LHCN-M2 (cell line): ENCODE measurements at places on chromosomes 7 and 10. TPM values are rescaled to one million over a fixed set of nuclear protein-coding genes. Genes with fewer than 3 reads are reported as not detected.

GRCh38 chr10:1732564-1732996, 4.7 kb downstream of the ADARB2 start:
- DNase-seq: no peak

GRCh38 chr7:34655384-34655783, 2.6 kb upstream of the NPSR1 start:
- DNase-seq: no peak

The CPED1 gene
- 71.4 and 75.8 TPM in 2 replicates for total RNA-seq

The SLC18A2 gene
- total RNA-seq: not detected in 2 replicates

The ACHE gene
- total RNA-seq: 0.46 TPM in 1 of 2 replicates, not detected in the other

The SLC16A12 gene
- total RNA-seq: 0.45 and 0.52 TPM in 2 replicates

- DNase-seq: no peak
Measured at GRCh38 chr10:21889477-21890275, 113.9 kb downstream of the DNAJC1 start.

- no peak for DNase-seq
Measured at GRCh38 chr7:84248843-84249242, 54.3 kb upstream of the SEMA3A start.

The LRRD1 gene
- total RNA-seq: 0.06 TPM in 1 of 2 replicates, not detected in the other

The DEPP1 gene
- 4.6 and 10.0 TPM in 2 replicates for total RNA-seq
